ENCODE measurements at places on chromosomes 6 and 20.

DNA sequence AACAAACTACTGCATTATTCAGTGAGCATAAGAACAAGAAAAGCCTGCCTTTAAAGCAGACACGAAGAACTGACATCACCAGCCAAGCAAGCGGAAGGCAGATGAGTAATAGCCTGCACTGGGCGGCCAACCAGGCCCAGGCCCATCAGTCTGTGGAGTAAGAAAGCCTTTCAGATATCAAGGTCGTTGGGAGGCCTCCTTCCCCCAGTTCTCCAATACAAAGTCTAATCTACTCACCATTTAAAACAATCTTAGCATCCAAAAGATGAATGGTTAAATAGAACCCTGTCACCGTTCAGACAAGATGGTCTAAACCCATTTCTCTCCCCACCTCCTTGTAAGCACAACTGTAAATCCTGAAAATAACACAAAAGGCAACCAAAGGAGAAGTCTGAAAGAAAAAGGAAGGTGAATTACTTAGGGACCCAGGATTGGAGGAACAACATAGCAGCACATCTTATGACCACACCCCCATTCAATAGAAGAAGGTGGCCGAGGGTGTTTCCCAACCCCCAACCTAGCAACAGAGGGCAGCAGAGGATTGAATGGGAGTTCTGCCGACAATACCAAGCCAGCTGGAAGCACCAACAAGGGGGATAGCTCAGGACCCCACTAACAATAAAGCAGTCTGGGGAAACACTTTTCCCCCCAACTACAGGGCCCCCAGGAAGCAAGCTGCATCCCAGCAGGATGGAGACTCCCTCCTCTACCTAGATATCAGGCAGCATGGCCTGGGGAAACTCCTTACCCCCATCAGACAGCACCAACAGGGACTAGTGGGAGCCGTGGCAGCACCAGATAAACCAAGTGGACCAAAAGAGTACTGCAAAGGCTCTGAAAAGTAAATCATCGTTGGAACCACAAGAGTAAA lies 67.9 kb downstream of the ZHX3 start:
- ATAC-seq, result no peak

DNA sequence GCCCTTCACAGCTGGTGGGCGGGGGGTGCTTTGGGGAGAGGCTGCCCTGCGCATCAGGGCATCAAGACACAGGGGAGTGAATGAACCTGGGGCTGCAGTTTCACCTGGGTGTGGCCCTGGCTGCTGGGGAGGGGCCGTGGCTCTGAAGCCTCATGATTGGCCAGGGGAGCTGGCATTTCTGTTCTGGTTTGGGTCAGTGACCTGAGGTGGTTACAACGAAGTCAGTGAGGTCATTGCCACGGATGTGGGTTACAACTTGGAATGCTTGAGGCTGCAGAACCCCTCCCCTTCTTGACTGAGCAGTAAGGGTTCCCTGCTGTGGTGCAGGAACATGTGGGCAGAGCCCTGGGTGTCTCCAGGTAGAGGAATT lies 3.0 kb downstream of the TCEA2 start:
- ATAC-seq, result peak; percentile 80

- no peak for ATAC-seq
Observed at GRCh38 chr20:49515586-49515985, 33.1 kb upstream of the KCNB1 start.

DNA sequence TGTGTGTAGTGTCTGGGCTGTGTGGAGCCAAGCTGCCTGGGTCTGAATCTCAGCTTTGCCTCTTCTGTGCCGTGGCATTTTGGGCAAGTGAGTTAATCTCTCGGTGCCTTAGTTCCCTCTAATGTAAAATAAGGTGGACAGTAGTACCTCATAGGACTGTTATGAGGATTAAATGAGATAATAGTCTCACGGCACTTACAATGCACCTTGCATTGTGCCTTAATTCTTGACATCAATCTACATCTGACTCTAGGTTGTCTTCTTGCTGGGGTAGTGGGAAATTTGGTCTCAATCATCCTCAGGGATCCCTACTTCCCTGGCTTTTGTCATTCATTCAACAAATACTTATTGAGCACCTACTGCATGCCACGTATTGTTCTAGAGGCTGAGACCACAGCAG lies 70.7 kb upstream of the ZNFX1 start:
- ATAC-seq, result no peak

DNA sequence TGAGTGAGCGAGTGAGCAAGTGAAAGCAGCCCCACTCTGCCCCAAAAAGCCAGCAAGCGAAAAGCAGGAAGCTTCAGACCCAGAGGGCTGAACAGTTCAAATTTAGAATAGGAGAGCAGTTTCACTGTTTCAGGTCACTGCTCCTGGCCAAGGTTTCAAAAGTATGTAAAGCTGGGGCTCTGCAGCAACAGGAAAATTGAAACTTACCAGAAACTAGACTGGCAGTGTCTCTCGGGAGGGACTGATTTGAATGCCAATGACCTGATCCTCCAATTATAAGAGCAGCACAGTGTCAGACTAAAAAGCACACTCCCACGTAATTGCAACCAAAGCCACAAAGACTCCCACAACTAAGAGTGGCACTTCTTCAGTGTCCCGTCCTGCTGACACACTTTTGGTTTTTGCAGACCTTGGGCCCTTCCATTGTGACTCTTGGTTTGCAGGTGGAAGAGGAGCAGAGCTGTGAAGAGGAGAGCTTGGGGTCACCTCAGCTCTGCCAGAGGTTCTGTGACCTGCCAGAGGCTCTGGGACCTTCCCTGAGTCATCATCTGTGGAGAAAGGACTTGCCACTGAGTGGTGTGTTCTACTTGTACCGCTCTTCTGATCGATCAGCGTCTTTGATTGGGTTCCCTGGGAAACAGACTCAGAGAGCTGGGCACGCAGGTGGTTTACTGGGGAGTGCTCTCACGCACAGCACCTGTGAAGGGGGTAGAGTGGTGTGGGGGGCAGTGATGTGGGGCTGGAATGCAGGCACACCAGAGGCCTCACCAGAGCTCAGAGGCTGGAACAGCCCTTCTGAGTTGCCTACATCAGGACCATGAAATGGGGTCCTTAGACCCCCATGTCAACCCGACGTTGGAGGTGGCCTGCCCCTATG lies 52.7 kb upstream of the PTGIS start:
- ATAC-seq, result peak; percentile 91

- no peak for ATAC-seq
Observed at GRCh38 chr6:21151119-21151518, 442.4 kb upstream of the SOX4 start.

DNA sequence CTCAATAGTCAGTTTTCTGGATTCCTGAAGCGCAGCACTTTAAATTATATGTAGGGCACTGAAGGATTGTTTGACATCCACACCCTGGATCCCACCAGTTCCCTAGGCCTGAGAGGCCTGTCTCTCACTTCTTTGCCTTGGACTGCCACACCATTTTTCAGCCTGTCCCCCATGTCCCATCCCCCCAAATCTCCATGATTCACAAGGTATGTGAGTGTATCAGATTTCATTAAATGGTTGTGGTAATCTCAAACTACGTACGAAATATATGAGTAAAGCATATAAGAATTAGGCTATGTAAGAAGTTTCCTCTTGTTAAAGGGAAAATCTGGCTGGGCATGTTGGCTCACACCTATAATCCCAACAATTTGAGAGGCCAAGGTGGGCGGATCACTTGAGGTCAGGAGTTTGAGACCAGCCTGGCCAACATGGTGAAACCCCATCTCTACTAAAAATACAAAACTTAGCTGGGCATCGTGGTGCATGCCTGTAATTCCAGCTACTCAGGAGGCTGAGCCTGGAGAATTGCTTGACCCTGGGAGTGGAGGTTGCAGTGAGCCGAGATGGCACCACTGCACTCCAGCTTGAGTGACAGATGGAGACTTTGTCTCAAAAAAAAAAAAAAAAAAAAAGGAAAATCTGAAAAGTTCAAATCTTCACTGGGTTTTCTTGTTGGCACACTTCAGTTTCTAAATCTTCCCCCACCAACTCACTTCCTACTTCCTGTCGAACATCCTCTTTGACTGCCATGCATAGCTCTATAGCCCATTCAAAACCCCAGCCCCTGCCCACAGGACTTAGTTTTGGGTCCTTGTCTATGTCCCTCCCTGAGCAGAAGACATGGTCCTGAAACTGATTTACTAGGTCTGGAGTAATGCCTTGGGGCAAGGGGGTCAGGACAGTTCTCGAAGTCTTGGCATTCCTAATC lies 97.3 kb upstream of the SHLD1 start:
- no peak for ATAC-seq

GRCh38 chr20:49675368-49676151 lies 38.1 kb downstream of the B4GALT5 start:
- ATAC-seq, result peak; percentile 25

GRCh38 chr6:67563671-67564070 lies 1071.4 kb upstream of the ADGRB3 start:
- ATAC-seq, result no peak

- ATAC-seq, result no peak
Observed at GRCh38 chr20:51281521-51281920, 258.6 kb upstream of the KCNG1 start.

GRCh38 chr20:46323557-46323956 lies 15.3 kb upstream of the CDH22 start:
- no peak for ATAC-seq

GRCh38 chr20:57678340-57678739 lies 31.5 kb downstream of the PMEPA1 start:
- ATAC-seq, result no peak

DNA sequence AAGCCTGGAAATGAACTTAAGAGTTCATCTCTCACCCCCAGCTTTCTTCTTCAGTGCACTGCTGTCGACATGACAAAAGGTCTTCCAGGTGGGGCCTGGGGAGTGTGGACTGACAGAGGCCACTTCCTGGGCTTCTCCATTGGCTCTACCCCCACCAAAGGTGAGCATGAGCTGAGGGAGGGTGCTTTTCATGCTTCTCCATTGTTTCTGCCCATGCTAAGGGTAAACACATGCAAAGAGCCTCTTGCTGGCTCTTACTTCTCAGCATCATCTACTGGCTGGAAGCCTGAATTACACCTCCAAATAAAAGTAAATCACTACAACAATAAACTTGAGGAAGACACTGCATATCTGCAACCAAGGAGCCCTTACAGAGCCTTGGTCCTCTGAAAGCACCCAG lies 227.2 kb downstream of the EPM2A start:
- no peak for ATAC-seq

DNA sequence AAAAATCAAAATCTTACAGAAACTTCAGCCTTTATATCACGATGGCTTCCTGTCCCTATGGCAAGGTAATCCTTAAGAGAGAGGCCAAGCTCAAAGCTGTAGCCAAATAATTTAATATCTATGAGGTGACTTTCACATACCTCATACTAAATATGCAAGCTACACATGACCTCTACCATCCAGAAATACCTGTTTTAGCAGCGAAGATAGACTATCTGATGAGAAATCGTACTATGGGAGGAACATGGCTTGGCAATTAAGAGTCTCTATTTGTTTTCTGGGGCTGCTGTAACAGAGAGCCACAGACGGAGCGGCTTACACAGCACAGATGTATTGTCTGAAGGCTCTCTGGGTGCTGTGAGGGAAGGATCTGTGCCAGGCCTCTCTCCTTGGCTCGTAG lies 31.0 kb upstream of the SALL4 start:
- no peak for ATAC-seq

DNA sequence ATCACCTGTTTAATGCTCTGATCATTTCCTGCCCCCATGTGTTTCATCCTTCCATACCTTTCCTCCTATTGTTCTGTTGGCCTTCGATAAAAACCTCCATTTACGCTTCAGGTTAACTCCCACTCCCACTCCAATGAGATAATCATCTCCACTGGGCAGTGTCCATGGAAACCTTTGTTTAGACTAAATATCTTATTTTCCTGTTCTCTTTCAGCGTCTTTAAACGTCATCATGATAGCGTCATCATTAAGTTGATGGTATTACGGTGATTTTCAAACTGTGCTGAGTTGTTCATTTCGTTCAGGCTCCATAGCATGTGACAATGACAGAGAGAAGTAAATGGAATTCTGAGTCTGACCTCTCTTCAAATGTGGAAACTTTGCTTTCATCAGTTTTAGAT lies 970.5 kb upstream of the SLC35B3 start:
- ATAC-seq, result no peak

- ATAC-seq, result peak; percentile 12
Observed at GRCh38 chr20:46060301-46060881, 29.4 kb downstream of the NCOA5 start.

DNA sequence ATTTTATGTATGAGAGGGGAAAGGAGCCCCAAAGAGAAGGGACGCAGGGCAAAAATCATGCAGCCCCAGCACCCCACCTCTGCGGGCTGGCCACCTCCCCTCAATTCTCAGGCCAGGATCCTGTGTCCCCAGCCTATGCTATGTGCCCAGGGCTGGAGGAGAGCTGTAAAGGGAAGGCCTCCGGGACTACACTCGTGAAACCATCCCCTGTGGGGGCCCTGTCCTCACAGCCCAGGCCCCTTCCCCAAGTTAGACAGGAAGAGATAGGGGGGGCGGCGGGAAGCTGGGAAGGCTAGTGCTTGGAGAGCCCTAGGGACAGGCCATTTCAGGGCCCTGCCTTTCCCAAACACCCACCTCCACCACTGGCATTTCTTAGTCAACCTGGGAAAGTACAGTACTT lies 1.4 kb upstream of the COL11A2 start:
- peak; percentile 18 for ATAC-seq

DNA sequence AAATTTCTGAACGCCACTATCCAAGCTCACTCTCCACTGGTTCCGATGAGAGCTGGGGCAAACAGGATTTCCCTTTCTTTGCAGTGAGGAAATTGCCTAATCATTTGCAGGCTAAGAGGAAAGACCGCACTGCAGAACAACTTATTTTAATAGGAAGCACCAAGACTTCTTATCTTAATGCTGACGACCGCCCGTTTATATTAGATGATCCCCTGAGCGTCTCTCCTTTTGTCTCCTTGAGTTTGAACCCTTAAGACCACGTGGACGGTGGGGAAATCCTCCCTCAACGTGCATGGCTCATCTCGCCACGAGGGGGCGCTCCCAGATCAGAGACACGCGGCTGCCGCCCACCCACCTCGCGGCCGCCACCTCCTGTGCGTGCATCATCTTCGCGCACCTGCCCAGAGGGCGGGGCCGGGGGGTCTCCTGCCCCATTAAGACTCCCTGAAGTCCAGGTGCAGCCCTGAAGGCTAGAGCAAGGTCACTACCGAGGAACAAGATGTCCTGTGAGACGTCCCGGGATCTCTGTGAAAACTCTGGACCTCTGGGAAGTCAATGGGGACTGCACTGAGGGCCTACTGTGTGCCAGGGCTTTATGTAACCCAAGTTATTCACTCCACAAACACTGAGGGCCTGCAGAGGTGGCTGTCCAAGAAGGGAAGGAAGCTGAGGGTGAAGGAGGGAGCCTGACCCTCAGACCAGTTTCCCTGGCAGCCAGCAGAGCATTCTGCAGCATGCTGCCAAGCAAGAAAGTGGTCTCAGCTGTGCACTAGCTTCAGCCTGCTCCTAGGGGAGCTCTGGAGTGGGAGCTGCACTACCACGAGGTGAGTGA lies 28.1 kb downstream of the PDYN start:
- ATAC-seq, result peak; percentile 88

DNA sequence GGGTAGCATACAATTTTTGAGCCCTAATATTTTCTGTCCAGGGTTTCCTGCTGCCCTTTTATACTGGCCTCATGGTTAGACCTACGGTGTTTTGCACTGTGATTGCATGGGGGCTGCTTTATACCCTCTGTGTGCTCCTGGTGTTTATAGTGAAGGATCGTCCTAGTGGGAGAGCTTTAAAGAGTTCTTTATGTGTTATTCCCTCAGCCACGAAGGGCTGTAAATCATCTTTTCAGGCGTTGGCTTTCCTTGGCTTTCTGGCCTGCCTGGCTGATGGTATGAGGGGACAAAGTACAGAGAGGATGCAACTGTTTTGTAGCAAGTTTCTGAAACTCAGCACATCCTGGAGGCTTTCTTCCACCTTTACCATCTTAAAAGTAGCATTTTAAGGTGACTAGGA lies 464.3 kb downstream of the EPM2A start:
- ATAC-seq, result no peak

GRCh38 chr6:46642928-46643751 lies 9.5 kb downstream of the CYP39A1 start:
- peak; percentile 97 for ATAC-seq
